Suppressor macrophage (primary cell): ENCODE measurements at places on chromosomes 4 and X.

DNA sequence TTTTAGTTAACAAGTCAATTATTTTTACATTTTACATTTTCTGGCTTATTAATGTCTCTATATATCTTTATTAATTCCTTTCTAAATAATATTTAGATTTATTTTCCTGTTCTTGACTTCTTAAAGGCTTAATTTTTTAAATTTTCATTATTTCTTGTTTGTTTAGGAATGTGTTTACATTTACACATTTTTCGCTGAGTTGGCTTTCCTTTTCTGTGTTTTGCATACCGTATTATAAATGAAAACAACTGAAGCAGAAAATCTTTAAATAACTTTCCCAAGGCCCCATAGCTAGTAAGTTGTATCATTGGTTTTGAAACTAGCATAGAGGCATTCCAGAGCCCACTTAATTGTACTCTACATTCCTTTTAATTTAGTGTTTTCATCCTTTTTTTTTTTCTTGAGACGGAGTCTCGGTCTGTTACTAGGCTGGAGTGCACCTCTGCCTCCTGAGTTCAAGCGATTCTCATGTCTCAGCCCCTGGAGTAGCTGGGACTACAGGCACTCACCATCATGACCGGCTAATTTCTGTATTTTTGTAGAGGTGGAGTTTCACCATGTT is 261.6 kb downstream of the IQCM start:
- no peak for DNase-seq

DNA sequence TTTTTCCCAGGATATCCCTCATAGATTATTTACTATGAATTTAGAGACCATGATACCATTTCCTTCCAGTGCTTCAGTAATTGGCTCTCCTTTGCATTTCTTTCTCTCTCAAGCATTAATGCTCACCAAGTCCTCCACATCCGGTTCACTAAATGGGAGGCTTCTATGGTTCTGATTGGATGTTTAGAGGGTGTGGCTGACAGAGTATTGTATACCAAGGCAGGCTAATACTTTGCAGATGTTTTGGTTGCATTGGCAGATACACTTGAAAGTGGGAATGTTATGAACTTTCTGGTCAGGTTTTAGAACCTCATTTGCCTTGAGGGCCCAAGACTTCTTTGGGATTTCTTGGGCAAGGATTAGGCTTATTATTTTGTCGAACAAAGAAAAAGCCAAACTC is 24.2 kb downstream of the CBLL2 start:
- DNase-seq, result no peak

DNA sequence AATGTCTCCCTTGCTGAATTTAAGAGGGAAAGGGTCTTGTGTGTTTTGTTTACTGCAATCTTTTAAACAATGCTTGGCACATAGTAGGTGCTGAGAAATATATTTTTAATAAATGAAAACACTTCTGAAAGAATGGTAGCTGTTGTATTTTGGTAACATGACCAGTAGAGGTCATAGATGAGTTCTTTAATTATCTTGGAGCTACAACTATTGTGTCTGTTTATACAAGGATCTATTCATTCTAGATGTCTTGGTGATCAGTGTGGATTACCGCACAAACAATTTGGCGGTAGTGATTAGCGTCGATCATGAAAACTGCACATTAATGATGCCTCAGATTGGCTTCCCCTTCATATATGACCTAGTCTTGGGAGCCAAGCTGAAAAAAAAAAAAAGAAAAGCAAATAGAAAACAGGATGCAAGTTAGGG is 21.4 kb upstream of the SCRG1 start:
- peak; percentile 61 for DNase-seq

DNA sequence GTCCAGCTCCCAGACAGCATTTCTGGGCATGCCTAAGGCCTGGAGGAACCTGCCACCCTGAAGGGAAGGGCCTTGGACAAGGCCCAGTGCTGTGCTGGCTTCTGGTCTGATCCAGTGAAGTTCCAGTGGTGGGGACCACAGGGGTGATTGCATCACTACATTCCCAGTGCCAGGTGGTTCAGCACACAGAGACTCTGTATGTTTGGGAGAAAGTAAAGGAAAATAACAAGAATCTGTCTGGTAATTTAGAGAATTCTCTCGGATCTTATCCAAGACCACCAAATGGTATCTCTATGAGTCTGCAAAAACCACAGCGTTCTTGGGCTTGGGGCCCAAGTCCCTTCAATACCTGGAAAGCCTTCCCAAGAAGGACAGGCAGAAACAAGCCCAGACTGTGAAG is 131.8 kb upstream of the MAD2L1 start:
- no peak for DNase-seq

- no peak for DNase-seq
Measured at GRCh38 chr4:134027931-134028330, 173.7 kb downstream of the PABPC4L start.

- no peak for DNase-seq
Measured at GRCh38 chr4:164571593-164572390, 182.1 kb upstream of the SMIM31 start.

DNA sequence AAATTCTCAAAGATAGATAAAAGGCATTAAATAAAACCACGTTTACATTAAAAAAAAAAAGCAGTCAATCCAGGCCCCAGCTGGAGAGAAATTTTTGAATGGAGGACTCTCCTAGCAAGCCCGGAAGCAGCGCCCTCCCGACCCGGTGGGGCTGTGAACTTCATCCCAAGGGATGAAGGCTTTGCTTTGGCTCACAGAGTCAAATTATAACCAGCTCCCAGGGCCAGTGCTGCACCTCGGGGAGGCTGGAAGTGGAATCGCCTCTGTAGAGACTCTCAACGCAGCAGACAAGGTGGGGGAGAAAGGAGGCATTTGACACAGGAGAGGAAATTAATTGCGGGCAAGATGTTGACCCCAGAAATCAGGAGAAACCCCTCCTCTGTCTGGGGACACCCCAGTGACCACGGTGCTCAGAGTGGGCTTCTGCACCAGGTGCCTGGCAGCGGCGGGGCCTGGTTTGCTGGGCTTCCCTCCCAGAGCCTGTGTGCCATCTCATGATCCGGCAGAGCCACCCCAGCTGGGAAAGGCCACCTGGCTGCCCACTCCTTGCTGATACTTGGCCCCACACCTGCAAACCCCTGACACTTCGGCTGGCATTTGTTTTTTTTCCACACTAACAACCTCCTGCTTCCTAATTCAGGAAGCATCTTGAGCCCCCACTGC is 71.7 kb downstream of the ABLIM2 start:
- no peak for DNase-seq

GRCh38 chrX:16087076-16087475 is 36.3 kb upstream of the GRPR start:
- DNase-seq, result no peak

- no peak for DNase-seq
Measured at GRCh38 chr4:3268395-3269104, 19.6 kb downstream of the MSANTD1 start.

DNA sequence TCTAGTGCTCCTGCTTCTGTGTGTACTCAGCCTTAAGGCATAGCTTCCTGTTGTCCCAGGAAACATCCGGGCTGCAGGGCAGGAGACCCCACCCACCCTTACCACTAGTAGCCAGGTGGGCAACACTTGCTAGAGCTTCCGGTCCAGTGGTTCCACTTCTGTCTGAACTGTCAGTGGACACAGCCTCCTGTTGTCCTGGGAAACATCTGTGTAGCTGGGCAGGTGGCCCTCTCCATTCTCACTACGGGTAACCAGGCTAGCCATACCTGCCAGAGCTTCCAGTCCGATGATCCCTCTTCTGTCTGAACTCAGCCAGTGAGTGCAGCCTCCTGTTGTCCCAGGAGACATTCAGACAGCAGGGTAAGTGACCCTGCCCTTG is 372.2 kb downstream of the INPP4B start:
- DNase-seq, result no peak

DNA sequence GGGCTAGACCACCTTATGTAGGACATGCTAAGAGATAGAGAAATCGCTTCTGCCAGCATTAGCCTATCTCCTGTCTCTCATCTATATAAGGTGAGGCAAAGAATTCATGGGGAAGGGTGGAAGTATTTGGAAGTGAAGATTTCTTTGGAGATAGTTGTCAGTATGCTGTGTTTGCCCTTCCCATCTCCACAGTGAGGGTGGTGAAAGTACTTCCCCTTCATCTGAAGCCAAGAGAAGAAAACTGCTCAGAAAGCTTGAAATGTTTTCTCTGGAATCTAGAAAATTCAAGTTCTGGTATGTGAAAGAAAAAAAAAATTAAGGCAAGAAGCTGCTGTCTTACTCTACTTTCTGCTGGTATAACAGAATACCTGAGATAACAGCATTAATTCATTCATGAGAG is 12.3 kb upstream of the ADH5 start:
- no peak for DNase-seq

- no peak for DNase-seq
Measured at GRCh38 chrX:13430136-13430827, 110.4 kb upstream of the ATXN3L start.

GRCh38 chr4:157327666-157328065 is 107.1 kb downstream of the GRIA2 start:
- DNase-seq, result no peak

GRCh38 chr4:41296995-41297394 is 40.3 kb downstream of the UCHL1 start:
- no peak for DNase-seq

GRCh38 chr4:128793859-128794672 is 15.4 kb upstream of the JADE1 start:
- no peak for DNase-seq

GRCh38 chr4:183300070-183300469 is 20.0 kb downstream of the CLDN22 start:
- DNase-seq, result no peak

DNA sequence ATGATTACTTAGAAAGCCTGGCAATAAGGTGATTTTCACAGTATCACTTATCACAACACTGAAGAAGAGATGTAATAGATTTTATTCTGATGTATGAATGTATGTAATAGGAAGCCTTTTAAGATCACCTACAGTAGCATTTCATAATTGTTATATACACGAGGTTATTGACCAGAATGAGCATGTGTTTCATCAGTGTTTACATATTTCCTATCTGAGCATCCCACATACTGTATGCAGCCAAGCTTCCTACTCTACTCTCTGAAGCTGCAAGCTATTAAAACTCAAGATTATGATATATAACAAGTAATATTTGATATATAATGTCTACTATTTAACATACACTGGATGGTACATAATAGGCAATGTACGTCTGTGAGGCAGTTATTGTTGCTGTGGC is 190.9 kb upstream of the S100G start:
- no peak for DNase-seq

GRCh38 chr4:68582339-68582717 is 6.2 kb upstream of the UGT2B17 start:
- DNase-seq, result no peak

DNA sequence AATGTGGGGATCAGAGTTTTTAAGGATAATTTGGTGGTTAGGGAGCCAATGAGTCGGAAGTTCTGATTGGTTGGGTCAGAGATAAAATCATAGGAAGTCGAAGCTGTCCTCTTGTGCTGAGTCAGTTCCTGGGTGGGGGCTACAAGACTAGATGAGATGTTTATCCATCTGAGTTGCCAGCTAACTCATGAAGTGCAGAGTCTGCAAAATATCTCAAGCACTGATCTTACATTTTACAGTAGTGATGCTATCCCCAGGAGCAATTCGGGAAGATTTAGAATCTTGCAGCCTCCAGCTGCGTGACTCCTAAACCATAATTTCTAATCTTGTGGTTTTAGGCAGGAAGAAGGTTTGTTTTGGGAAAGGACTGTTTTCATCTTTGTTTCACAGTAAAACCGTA is 565.8 kb upstream of the SPANXN1 start:
- no peak for DNase-seq

- DNase-seq, result peak; percentile 10
Measured at GRCh38 chrX:132631579-132632232, 142.9 kb upstream of the MBNL3 start.

- no peak for DNase-seq
Measured at GRCh38 chr4:826508-827208, 729 bp upstream of the CPLX1 start.

DNA sequence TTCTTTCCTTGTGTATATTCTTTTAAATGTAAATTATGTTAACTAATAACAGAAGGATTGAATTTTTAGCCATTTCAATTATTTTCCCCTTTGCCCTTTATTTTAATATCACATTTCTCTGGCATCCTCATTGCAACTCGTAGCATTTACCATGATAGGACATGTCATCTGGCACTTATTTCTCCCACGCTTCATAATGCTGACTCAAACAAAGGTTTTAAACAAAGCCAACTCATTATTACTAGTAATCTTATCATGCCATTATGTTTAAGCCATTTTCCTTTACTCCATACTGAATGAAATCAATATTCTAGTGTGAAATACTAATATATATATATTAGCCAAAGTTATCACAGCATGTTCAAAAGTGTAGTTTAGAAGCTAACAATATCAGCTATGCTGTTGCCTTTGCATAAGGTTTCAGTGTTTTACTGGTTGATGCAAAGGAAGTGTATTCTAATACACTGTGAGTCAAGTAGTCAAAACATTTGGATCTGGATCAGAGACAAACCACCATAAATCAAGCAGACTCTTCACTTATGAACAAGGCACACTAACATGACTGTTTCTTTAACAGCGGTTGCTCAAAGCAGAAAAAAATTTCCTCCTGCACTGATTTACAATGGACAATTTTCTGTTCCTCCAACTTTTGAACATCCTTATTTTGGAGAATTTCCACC is 281.6 kb downstream of the SLC7A11 start:
- DNase-seq, result no peak

- DNase-seq, result peak; percentile 49
Measured at GRCh38 chrX:119784747-119785446, 6.5 kb downstream of the RPL39 start.
